ENCODE measurements at places on chromosomes 1 and 21.

GRCh38 chr1:118117521-118117920 is 67.5 kb downstream of the SPAG17 start:
- no peak for DNase-seq

DNA sequence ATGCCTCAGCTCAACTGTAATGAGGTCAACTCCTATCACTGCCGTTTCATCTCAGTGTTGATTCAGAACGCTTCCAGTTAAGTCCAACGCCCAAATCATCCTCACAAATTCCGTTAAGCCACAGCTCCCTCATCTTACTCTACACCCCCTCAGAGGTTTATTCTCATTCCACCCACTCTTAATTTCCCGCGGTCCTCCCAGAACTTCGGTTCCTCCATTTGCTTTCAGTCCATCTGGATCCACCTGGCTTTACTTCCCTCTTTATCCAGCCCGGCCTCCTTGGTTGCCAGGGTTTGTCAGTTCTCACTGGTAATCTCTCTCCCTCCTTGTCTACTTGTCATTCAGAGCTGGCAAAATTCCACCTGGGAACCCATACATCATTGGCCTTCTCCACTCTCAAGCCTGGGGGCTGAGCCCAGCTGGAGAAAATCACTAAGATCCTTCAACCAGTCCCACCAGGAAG is 51.3 kb upstream of the RUNX1 start:
- no peak for DNase-seq

DNA sequence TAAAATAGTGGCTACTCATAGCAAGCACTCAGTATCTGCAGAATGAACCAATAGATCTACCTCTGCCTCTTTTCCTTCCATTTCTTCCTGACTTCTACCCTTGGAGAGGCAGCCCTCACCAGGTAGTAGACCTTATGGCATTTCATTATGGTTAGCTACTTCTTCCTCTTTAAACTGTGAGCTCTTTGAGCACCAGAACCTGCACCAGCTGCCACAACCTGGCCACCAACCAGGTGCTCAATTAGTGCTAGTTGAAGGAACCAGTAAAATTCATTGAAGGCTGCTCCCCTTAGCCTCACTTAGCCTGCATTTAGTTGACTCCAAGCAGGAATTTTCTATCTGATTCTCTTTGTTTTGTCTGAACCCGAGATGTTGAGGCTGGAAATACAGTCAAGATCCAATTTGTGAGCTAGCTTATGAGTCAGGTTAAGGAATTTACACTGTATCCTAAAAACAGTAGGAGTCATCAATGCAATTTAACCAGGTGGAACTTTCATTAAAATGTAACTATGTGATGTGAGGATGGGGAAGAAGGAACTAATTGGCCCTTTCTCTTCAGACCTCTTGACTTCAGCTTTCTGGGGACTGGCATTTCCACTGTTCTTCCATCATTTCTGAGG is 81.5 kb upstream of the UBE2U start:
- DNase-seq: no peak

- DNase-seq: no peak
Measured at GRCh38 chr1:218317061-218317460, 28.1 kb upstream of the TGFB2 start.

Data from GM20000 (cell line).